GM12891 (cell line): ENCODE measurements at places on chromosomes 3 and 15.

GRCh38 chr15:65595960-65596359, 15.0 kb downstream of the INTS14 start:
- DNase-seq = no peak

DNA sequence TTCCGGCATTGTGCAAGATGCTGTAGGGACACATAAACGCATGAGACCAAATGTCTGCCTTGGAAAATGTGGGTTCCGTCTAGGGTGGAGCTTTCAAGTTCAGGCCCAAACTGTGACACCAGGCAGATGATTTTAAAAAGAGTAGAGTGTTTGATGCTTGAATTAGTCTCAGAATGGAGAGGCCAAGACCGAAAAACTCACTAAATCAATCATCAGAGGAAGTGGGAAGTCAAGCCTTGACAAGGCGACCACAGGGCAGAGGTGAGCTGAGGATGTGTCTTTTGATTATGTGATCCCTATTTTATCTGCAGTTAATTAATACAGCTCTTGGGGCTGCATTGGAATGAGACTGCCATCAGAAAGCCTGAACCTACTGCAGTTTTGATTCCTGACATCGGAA, 275.4 kb downstream of the ABHD5 start:
- DNase-seq = no peak

DNA sequence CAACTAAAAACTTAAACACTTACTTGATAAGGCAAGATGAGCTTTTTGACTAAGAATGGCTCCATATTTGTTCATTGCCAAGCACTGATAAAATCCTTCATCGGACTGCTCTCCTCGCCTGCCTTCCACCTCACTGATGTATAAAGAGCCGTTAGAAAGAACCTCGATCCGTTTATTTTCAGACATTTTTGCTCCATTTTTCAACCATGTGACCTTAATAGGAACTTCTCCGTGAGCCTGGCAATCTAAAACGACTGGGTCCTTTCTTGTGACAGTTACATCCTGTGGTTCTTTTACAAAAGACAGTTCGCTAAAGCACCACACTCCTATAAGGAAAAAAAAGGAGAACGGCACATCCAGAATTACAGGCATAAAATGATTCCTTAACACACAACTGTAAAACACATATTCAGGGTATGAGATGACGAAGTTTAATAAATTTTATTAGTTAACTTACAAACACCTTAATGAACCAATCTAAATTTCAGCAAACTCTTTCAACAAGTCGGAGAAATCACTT, 2.5 kb downstream of the PRTG start:
- no peak for DNase-seq

GRCh38 chr15:70569091-70569713, 194.2 kb downstream of the UACA start:
- DNase-seq = no peak

GRCh38 chr3:183313764-183314163, 60.7 kb downstream of the B3GNT5 start:
- DNase-seq = no peak

- peak; percentile 6 for DNase-seq
These were observed 209.5 kb upstream of the LRRN1 start for GRCh38 chr3:3589715-3590130.

GRCh38 chr3:120852412-120852811, 55.6 kb upstream of the STXBP5L start:
- DNase-seq = no peak

DNA sequence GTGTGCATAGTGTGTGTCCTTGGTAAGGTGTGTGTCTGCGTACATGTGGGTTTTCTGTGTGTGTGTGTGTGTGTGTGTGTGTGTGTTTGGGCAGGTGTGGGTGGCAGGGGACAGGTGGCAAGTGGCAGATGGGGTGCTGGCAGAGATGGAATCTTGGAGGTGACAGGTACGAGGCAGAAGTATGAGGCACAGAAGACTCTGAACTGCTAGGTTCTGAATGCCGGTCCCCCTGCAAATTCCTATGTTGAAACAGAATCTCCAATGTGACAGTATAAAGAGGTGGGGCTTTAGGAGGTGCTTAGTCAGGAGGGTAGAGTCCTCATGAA, 29.8 kb downstream of the SRPRB start:
- DNase-seq = no peak

DNA sequence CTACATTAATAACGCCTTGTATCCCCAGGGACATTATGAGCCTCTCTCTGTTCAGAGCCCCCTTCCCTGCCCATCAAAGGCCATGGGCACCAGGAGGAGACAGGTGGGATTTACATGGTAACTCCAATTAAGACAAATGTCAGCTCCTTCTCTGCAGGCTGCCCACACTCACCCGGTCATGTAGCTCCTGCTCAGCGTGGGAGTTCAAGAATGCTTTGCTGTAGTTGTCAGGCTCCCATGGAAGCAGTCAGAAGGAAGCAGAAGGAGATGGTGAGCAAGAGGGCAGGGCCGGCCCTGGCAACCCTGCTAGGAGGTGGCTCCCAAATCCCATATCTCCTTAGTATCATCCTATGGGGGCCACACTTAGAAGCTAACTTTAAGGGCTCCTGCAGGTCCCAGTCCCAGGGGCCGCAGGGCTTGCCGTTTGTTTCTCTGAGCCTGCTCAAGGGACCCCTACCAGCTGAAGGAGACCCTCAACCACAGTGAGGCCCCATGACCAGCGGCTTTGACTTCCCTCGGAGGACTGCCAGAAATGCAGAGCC, 218.4 kb upstream of the TLE3 start:
- DNase-seq = no peak

GRCh38 chr3:50251220-50251619, 15.2 kb downstream of the GNAI2 start:
- DNase-seq = no peak

GRCh38 chr3:11803977-11804892, 42.5 kb downstream of the TAMM41 start:
- DNase-seq = peak; percentile 43

GRCh38 chr15:56786966-56787365, 53.7 kb upstream of the ZNF280D start:
- DNase-seq = no peak

- DNase-seq = no peak
These were observed 13.1 kb upstream of the DENND4A start for GRCh38 chr15:65805019-65805745.

DNA sequence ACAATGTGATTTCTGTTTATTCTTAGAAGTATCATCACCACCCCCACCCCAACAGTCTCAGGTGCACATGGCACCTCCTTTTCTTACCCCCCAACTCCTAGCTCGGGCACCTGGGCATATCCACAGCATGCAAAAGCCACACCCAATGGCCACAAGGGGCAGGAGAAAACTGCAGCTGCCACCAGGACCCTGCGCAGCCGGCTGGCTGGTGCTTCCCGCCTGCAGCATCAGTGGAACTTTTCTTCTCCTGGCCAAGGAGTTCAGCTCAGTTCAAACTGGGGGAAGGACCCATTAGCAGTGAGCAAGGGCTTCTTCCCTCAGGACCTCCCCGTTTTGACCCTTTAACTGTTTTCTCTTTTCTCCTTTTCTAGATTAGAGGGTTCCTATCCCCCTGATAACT, 44.8 kb downstream of the TM4SF18 start:
- DNase-seq = no peak

DNA sequence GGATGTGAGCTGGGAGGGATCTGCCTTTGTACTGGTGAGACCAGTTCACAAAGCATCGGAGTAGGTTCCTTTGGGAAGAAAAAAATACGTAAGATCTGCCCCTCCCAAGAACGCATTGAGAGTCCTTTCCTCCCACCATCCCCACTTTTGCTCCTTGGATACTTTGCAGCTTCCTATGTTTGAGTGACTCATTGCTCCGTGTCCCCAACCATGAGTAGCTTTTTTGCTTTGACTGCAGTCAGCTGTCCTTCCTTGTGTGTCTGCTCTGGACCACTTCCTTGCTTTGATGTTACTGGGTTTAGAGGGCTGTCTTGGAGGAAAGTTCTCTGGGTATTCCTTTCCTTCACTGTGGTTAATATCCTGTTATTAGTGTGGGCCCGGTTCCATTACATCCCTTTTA, 43.2 kb upstream of the PTPN23 start:
- DNase-seq = no peak

GRCh38 chr3:141941093-141941492, 64.7 kb downstream of the ATP1B3 start:
- DNase-seq = no peak

- no peak for DNase-seq
These were observed 80.2 kb downstream of the ADAMTS17 start for GRCh38 chr15:100261302-100262240.

- no peak for DNase-seq
These were observed 11.3 kb downstream of the RAB8B start for GRCh38 chr15:63200464-63201249.

DNA sequence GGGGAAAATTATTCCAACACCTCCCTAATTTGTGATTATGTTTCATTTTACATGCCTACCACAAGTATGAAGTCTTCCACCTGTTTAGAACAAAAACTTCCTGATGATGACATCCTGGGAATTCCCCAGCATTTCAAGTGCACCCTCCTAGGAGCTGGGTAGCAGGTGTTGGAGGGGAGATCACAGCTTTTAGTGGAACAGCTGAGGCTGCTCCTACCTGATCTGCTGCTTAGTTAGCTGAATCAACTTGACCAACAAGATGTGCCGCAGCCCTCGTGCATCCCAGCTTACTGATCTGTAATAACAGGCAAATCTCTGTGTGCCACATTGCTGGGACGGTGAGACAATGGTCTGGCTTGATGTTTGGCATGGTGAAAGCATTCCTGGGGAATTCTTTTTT, 29.7 kb downstream of the TRAK1 start:
- DNase-seq = no peak

DNA sequence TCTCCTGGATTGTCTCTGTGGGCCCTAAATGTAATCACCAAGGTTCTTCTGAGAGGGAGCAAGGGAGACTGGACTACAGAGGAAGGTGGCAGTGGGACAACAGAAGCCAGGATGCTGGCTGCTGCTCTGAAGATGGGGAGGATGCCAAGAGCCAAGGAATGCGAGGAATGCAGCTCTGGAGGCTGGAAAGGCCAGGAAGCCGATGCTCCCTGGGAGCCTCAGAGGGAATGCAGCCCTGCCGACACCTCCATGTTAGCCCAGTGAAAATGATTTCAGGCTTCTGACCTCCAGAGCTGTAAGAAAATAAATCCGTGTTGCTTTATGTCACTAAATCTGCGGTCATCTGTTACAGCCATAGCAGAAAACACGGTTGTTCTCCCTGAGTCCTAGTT, 44.1 kb downstream of the UMPS start:
- DNase-seq = no peak

GRCh38 chr15:68199340-68199739, 5.8 kb downstream of the CALML4 start:
- no peak for DNase-seq

DNA sequence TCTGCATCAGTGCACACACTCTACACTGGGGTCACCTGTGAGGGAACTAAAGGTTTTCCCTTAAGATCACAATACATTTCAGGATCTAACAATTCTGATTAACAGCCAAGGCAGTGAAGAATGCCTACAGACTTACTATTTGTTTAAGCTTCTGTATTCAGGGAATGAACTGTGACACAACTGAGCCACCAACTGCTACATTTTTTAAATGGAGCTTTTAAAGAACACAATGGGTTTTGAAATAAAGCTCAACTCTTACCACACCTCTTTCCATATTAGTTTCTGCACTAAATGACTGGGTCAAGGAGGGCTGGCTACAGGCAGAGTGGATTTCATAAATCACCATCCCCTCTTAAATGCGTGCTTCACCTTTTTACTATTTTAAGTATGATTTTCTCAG, 100.2 kb downstream of the TMCC1 start:
- DNase-seq = no peak

- DNase-seq = no peak
These were observed 57.0 kb upstream of the GATM start for GRCh38 chr15:45435124-45435903.

DNA sequence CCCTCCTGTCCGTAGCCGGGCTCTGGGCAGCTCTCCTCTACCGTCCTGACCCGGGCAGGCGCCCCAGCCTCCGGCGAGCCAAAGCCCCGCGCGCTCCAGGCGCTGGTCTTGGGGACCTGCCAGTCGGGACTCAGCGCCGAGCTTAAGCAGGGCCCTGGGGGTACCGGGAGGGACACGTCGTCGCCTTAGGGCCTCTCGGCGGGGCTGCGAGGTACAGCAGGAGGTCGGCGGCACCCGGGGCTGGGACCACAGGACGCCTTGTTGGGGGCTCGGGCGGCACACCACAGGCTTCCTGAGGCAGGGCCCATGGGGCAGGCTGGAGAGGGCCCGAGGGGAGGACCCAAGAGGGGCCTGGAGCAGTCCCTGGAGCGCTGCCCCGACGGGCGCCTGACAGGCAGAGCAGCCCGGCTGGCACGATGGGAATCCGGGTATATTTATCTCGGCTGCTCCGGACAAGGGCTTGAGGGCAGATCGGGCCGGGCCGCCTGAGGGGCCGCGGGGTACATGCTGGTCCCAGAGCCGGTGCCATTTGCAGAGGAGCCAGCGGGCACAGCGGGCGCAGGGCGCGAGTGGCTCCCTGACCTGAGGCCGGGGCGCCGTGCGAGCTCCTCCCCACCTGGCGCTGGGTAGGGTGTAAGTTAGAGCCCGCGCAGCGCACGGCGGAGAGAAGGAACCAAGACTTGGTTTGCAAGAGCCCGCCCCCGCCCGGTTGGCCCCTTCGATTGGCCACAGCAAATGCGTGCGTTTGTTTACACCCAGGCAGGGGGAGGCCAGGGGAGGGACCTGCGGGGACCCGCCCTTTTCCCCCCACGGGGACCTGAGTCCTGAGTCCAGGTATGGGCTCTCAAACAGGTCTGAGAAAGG, 574 bp downstream of the SLC38A3 start:
- peak; percentile 53 for DNase-seq

GRCh38 chr3:12423918-12424630, 60.2 kb upstream of the TSEN2 start:
- no peak for DNase-seq

DNA sequence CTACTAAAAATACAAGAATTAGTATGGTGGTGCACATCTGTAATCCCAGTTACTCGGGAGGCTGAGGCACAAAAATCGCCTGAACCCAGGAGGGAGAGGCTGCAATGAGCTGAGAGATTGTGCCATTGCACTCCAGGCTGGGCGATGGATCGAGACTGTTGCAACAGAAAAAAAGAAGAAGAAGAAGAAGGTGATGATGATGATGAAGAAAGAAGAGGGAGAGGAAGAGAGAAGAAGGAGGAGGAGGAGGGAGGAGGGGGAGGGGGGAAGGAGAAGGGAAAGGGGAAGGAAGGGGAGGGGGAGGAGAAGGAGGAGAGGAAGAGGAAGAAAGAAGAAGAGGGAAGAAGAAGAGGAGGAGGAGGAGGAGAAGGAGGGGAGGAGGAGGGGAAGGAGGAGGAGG, 33.2 kb upstream of the ZNF710 start:
- no peak for DNase-seq
